ENCODE measurements at places on chromosomes 4 and X.

DNA sequence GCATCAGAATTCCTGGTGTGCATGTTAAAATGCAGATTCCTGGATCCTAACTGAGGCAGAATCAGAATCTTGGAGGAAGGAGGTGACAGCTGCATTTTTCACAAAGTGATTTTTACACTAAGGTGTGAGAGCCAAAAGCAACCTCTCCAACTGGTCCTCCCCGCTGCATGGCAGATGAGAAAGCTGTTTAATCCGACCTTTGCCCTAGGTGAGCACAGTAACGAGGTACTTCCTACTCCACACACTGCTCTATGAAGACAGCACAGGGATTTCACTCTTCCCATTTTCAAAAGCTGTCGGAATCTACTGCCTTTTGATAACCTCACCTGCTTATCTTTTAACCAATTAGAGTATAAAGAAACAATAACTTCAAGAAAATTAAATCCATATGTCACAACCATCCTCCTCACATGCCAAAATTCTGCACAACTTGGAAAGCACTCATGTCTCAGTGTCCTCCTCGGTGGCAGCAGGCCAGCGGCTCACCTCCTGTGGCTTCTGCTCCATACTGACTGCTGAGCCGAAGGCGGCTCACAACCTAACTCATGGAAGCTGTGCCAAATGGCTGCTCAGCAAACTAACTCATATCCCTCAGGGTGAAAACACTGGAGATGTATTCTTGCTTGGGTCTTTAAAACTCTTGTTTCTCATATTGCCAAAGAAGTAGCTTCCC is 3.6 kb downstream of the CASP6 start:
- no peak for DNase-seq

DNA sequence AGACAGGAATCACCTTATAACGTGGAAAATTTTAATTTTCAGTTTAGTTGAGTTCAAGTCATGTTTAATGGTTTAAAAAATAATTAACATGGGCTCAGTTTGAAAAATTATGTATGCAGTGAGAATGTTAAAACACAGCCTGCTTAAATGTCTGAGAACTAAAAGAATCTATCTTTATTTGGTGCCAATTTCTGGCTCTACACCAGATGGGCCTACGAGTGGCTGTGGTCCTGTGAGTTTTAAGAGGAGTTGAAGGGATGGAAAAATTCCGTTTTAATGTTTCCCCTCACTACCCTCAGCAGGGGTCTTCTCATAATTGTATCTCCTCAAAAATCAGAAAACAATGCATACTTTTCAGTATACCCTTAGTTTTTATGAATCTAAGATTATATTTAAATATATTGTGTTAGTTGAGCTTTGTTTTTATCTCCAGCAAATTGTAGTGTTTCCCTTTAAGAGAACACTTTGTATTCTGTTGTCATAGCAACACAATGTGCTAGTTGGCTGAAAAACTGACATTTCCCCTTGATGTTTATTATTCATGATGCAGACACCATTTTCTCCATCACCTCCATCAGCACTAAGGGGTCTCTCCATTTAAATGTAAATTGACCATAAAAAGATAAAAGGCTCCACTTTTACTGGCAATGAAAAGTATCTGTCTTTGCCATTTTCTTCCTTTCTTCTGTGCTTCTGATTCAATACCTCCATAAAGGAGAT is 393.5 kb upstream of the GRIA3 start:
- no peak for DNase-seq

DNA sequence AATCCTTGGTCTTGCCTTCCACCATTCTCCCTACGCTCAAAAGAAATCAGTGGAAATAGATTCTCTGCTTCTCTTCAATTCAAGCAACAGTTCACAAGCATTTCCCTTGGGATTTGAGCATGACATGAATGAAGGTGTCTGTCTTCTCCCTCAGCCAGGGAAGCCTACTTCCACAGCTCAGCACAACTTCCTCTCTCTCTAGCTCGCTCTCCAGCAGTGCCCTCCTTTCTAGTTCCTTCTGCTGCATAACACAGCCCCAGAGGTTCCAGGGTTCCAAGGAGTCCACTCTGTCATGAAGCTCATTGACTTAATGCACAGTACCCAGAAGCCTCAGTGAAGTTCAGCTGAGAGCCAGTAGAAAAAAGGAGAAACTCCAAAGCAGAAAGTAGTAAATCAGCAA is 81.3 kb downstream of the PLS3 start:
- no peak for DNase-seq

GRCh38 chr4:86472377-86473019 is 112.6 kb upstream of the MAPK10 start:
- DNase-seq, result no peak

DNA sequence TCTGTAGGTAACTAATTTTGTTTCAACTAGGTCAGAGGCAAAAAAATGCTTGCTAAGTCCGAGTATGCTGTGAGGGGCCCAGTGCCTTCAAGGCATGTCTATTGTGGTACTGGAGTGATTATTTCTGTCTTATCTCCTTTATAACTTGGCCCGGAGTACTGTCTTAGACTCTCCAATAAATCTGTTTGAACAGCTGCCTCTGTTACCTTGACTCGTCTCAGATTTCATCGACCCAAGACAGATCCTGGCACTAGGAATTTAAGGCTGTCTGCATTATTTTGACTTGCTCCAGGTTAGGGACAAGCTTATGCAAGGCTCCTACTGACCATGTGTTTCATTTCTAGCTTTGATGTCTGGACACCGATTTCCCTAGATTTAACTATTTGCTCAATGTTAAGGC is 41.1 kb upstream of the NKAP start:
- DNase-seq, result no peak

GRCh38 chr4:110361921-110362320 is 114.0 kb upstream of the ENPEP start:
- no peak for DNase-seq

DNA sequence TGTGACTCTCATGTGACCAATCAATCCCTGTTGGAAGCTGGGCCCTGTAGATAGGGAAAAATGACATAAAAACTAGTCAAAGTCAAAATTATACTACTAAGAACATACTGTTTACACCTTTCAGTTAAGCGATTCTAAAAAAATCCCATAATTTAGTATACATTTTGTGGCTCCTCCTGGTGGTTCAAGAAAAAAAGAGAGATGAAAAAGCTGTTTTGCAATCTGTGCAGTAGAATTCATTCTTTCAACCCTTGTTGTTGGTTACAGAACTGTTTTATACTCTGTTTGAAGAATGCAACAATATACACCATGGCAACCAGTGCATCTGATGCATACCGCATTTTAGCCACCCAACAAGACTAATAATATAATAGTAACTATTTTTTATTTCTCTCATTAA is 66.8 kb upstream of the ANK2 start:
- DNase-seq, result no peak

- no peak for DNase-seq
Observed at GRCh38 chr4:42843694-42844093, 48.8 kb upstream of the GRXCR1 start.

Measured in stimulated activated CD8-positive, alpha-beta memory T cell treated with anti-CD3 and anti-CD28 coated beads, Interleukin-4, amount 100 ng/mL, for 48 hours (primary cell).